ENCODE measurements at places on chromosomes 11 and 22.
A peak's percentile ranks its signal among the peaks of the same experiment; 100 is the strongest.

- no peaks in the 10 kb centered on the region for H3K27me3 ChIP-seq
- no peak overlapping the region for H3K27ac ChIP-seq
- DNase-seq, result no peak
- H3K4me3 ChIP-seq, result no peak overlapping the region
Observed at GRCh38 chr11:117910941-117911655, 18.1 kb downstream of the TMPRSS13 start.

DNA sequence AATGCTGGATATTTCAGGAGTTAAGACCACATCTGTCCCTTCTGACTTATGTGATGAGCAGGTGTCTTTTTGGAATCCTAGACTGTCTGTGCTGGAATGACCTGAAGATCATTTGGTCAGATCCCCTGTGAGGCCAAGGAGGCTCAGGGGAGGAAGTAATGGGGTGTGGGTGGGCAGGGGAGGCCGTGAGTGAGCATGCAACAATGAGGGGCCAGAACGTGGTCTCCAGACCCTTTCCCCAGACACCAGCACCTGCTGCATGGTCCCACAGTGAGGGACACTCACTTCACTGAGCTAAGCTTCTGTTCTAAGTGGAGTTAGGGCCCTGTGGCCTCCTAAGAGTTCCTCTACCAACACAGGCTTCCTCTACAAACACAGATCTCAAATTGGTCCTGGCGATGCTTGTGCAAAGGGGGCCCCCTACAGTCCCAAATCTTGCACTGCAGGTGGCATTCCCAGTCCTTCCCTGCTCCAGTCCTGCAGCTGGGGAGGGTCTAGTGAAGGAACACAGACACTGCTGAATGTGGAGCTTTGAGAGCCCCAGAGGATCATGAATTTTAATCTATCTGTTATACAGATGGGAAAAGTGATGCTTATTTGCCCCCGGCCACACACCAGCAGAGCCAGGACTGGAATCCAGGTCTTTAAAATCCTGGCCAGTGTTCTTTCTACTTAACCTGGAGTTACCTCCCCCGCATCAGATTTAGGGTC, 7.4 kb downstream of the USP2 start:
- H3K4me3 ChIP-seq, result no peak overlapping the region
- H3K27me3 ChIP-seq, result peaks cover 8% of the 10 kb centered on the region
- DNase-seq, result no peak
- H3K36me3 ChIP-seq, result no peaks in the 10 kb centered on the region
- H3K27ac ChIP-seq, result no peak overlapping the region

GRCh38 chr11:124829986-124830385, 29.8 kb upstream of the MSANTD2 start:
- no peaks in the 10 kb centered on the region for H3K36me3 ChIP-seq
- no peaks in the 10 kb centered on the region for H3K4me1 ChIP-seq
- DNase-seq, result no peak
- no peak overlapping the region for H3K4me3 ChIP-seq

DNA sequence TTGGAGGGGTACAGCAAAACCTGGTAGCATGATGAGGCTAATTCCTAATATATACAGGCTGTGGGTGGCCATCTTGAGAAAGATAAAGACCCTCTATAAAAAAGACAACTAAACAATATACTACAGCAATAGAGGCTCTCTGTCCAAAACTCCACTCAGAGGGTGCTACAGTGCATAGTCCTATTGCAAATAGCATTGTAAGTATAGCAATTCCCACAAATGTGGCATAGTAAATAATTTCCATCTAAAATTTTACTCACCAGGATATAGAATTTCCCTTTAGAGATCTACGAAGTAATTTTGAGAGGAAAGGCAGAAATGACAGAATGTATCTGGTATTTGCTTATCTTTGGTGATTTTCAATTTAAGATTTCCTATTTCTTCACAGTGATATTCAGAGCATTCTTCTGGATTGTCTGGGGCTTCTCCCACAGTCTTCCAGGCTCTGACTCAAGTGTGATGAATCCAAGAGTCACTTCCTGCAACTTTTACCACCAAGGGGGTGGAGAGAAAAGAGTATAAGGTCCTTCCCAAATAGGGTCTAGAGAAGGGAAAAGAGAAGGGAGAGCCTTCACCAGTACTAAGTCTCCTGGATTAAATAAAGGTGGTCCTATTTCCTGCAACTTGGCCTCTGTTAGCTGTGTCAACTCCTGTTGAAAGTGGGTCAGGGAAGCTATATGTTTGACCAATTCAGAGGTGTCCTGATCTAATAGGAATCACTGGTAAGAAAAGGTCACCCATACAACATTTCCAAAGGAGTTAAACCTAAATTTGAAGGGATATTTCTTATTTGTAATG, 1054.7 kb upstream of the CNTN5 start:
- H3K27me3 ChIP-seq, result no peaks in the 10 kb centered on the region
- no peaks in the 10 kb centered on the region for H3K4me1 ChIP-seq
- H3K4me3 ChIP-seq, result no peak overlapping the region
- no peaks in the 10 kb centered on the region for H3K36me3 ChIP-seq

- H3K27ac ChIP-seq, result no peak overlapping the region
- no peaks in the 10 kb centered on the region for H3K27me3 ChIP-seq
- no peaks in the 10 kb centered on the region for H3K36me3 ChIP-seq
- no peak overlapping the region for H3K4me3 ChIP-seq
- no peaks in the 10 kb centered on the region for H3K4me1 ChIP-seq
- DNase-seq, result no peak
Observed at GRCh38 chr11:79186669-79187068, 254.2 kb downstream of the TENM4 start.

GRCh38 chr11:134250246-134250645, 2.9 kb downstream of the THYN1 start:
- H3K4me3 ChIP-seq, result no peak overlapping the region
- H3K4me1 ChIP-seq, result peaks cover 13% of the 10 kb centered on the region
- DNase-seq, result no peak
- H3K36me3 ChIP-seq, result peaks cover 43% of the 10 kb centered on the region

DNA sequence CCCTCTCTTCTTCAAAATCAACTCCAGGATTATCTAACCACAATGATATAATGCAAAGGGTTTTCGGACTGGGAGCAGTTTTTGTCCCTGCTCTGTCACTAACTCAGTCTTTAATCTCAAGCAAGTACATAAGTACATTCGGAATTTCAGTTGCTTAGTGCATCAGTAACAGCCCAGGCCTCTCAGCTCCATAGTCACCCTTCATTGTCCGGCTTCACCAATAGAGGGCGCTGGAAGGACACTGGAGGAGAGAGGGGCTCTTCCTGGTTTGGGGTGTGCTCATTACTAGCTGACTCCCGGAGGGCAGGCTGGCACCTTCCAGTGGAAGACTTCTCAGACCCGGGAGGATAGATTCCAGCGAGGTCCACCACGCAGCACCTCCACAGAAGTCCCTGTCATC, 90.4 kb upstream of the PDGFD start:
- no peaks in the 10 kb centered on the region for H3K27me3 ChIP-seq
- no peak overlapping the region for H3K4me3 ChIP-seq
- no peak overlapping the region for H3K27ac ChIP-seq
- no peaks in the 10 kb centered on the region for H3K36me3 ChIP-seq
- H3K4me1 ChIP-seq, result no peaks in the 10 kb centered on the region
- DNase-seq, result no peak

DNA sequence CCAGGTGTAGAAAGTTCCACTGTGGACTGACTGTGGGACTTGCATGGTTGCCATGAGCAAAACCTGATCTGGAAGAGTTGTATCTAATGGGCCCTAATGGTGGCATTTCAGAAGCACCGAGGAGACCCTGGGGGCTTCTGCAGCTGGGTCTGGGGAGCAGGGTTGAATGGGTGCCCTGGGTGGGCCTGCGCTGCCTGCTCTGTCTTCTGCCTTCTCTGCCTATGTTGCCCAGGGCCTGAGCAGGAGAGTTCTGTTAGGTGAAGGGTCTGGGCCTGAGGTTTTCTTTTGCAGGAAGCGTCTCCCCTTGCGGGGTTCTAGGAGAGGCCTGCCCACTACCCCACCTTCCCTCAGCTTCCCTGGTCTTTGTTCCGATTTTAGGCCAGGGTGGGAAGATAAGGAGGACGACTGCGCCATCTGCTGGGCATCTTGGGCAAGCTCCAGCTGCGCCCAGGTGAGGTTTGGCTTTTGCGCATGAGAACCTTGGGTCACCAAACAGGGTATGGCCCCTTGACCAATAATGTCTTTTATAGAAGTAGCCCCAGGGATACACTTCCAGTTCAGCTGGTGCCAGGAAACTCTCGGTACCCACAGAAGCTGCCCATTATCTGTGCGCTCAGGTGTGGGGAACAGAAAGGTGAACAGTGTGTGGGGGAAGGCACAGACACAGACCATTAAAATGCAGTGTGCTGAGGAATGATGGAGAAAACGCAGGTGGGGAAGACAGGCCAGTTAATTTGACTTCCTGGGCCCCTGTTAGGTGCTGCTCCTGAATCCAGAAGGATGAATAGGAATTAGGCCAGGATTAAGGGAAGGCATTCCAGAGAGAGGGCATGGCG, 23.2 kb downstream of the COMMD9 start:
- DNase-seq, result no peak
- no peaks in the 10 kb centered on the region for H3K4me1 ChIP-seq
- peaks cover 5% of the 10 kb centered on the region for H3K36me3 ChIP-seq
- H3K27ac ChIP-seq, result no peak overlapping the region
- no peak overlapping the region for H3K4me3 ChIP-seq

DNA sequence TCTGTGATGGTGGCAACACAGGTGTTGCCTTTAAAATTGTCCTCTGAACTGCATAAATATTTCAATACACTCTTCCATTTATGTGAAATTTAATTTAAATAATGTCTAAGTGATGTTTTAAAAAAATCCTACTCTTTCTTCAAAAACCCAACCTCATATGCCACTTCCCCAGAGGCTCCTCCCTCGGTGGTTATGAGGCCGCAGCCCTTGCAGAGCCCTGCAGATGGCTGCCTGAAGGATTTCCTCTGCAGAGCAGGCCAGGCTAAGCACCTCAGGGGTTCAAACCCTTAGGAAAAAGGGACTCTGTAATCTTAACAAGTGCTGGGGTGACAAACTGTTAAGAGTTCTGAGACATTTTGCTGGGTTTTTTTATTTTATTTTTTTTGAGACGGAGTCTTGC, 25.2 kb downstream of the MORC2 start:
- no peaks in the 10 kb centered on the region for H3K27me3 ChIP-seq
- DNase-seq, result peak; percentile 51
- peaks cover 52% of the 10 kb centered on the region for H3K4me1 ChIP-seq
- no peak overlapping the region for H3K4me3 ChIP-seq
- no peak overlapping the region for H3K27ac ChIP-seq

DNA sequence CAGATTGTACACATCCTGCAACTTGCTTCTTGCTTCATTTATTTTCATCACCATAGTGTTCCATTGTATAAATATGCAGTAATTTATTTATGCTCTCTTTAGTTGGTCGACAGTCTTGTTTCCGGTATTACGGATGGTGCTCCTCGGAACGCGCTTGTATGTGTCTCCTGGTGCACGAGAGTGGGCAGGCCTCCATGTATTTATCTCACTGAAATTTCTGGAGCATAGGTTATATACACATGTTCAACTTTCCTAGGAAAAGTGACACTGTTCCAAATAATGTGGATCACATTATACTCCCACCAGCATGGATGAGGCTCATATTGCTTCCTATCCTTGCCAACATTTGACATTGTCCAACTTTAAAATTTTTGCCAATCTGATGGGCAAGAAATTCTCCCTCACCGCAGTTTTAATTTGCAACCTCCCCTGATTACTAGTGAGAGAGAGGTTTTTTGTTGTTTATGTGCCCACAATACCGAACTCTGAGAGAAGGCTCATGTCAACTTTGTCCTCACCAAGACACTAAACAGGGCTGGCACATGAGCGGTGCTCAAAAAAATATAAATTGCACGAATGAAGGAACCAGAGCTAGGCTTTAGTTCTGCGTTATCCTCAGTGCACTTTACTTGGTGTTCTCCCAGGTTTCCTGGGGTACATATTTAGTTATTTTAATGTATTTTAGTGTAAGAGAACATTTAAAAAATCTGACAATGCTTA, 3.8 kb downstream of the CSNK2A3 start:
- no peaks in the 10 kb centered on the region for H3K27me3 ChIP-seq
- no peaks in the 10 kb centered on the region for H3K36me3 ChIP-seq
- H3K27ac ChIP-seq, result no peak overlapping the region
- no peak overlapping the region for H3K4me3 ChIP-seq

GRCh38 chr11:127330044-127330443, 329.5 kb upstream of the KIRREL3 start:
- H3K27ac ChIP-seq, result no peak overlapping the region
- DNase-seq, result no peak
- no peak overlapping the region for H3K4me3 ChIP-seq

GRCh38 chr11:114280696-114281095, 15.5 kb upstream of the NNMT start:
- DNase-seq, result no peak
- no peaks in the 10 kb centered on the region for H3K27me3 ChIP-seq
- no peaks in the 10 kb centered on the region for H3K36me3 ChIP-seq
- no peak overlapping the region for H3K4me3 ChIP-seq
- no peaks in the 10 kb centered on the region for H3K4me1 ChIP-seq
- H3K27ac ChIP-seq, result no peak overlapping the region

GRCh38 chr11:111000400-111001080, 245.0 kb upstream of the POU2AF2 start:
- no peak overlapping the region for H3K4me3 ChIP-seq
- no peak overlapping the region for H3K27ac ChIP-seq
- no peaks in the 10 kb centered on the region for H3K36me3 ChIP-seq
- no peaks in the 10 kb centered on the region for H3K27me3 ChIP-seq
- no peak for DNase-seq

- peak overlapping the region; percentile 72 for H3K4me3 ChIP-seq
- no peaks in the 10 kb centered on the region for H3K27me3 ChIP-seq
- no peak for DNase-seq
- H3K4me1 ChIP-seq, result peaks cover 4% of the 10 kb centered on the region
- H3K36me3 ChIP-seq, result no peaks in the 10 kb centered on the region
Observed at GRCh38 chr11:36510594-36510942, 496 bp upstream of the TRAF6 start.

GRCh38 chr22:27651486-27651885, 150.1 kb downstream of the MN1 start:
- H3K27ac ChIP-seq, result no peak overlapping the region
- no peak for DNase-seq
- H3K27me3 ChIP-seq, result no peaks in the 10 kb centered on the region
- no peaks in the 10 kb centered on the region for H3K4me1 ChIP-seq
- H3K36me3 ChIP-seq, result no peaks in the 10 kb centered on the region

GRCh38 chr11:7759010-7759409, 37.7 kb downstream of the OR5P2 start:
- no peak for DNase-seq
- H3K27me3 ChIP-seq, result no peaks in the 10 kb centered on the region
- no peaks in the 10 kb centered on the region for H3K4me1 ChIP-seq

GRCh38 chr11:62682518-62682917, 3.6 kb upstream of the UBXN1 start:
- H3K27ac ChIP-seq, result no peak overlapping the region
- no peak for DNase-seq
- H3K27me3 ChIP-seq, result no peaks in the 10 kb centered on the region
- H3K36me3 ChIP-seq, result peaks cover 1% of the 10 kb centered on the region
- H3K4me3 ChIP-seq, result no peak overlapping the region
- H3K4me1 ChIP-seq, result peaks cover 10% of the 10 kb centered on the region

- DNase-seq, result no peak
- no peaks in the 10 kb centered on the region for H3K36me3 ChIP-seq
- no peak overlapping the region for H3K27ac ChIP-seq
Observed at GRCh38 chr11:133058501-133058900, 473.8 kb downstream of the OPCML start.

- no peak for DNase-seq
- no peaks in the 10 kb centered on the region for H3K4me1 ChIP-seq
- no peaks in the 10 kb centered on the region for H3K27me3 ChIP-seq
- H3K4me3 ChIP-seq, result no peak overlapping the region
- H3K36me3 ChIP-seq, result peaks cover 21% of the 10 kb centered on the region
Observed at GRCh38 chr11:117345039-117345438, 17.4 kb downstream of the CEP164 start.
